ENCODE measurements at places on chromosomes 5 and 9.

- DNase-seq, result no peak
Measured at GRCh38 chr9:120726484-120726883, 12.2 kb upstream of the MEGF9 start.

GRCh38 chr5:149778303-149779123, 48.4 kb downstream of the PPARGC1B start:
- no peak for DNase-seq

DNA sequence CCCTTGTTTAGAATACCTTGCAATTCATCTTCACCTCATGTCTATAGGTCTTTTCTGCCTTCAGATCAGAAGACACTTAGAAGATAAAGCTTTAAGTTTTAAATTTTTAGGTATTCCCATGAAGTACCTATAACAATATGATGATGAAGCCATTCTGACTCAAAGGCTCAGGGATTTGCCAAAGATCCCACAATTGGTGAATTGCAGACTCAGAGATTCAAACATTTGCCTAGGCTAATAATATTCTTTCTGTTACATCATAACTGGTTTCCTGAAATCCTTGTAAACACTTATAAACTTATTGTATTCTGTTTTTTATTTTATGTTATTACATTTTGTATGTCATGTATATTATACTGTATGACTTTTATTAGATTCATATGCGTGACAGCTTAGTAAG, 62.8 kb upstream of the ZFAND5 start:
- no peak for DNase-seq

- DNase-seq, result no peak
Measured at GRCh38 chr5:115530426-115530825, 14.1 kb downstream of the FEM1C start.

DNA sequence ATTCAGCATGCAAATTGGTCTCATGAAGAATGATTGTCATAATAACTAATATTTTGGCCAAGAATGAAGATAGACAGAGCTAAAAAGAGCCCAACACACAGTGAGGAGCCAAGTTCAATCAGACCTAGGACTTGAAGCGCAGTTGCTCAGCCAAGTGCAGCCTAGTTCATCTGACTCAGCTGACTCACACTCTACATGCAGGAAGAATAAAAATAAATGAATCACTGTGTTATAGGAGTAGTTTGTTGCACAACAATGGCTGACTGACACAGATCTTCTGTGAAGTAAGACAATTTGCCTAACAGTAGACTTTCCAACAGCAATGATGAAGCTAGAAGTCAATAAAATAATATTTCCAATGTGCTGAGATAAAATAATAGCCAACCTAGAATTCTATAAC, 261.5 kb downstream of the CEMIP2 start:
- no peak for DNase-seq

DNA sequence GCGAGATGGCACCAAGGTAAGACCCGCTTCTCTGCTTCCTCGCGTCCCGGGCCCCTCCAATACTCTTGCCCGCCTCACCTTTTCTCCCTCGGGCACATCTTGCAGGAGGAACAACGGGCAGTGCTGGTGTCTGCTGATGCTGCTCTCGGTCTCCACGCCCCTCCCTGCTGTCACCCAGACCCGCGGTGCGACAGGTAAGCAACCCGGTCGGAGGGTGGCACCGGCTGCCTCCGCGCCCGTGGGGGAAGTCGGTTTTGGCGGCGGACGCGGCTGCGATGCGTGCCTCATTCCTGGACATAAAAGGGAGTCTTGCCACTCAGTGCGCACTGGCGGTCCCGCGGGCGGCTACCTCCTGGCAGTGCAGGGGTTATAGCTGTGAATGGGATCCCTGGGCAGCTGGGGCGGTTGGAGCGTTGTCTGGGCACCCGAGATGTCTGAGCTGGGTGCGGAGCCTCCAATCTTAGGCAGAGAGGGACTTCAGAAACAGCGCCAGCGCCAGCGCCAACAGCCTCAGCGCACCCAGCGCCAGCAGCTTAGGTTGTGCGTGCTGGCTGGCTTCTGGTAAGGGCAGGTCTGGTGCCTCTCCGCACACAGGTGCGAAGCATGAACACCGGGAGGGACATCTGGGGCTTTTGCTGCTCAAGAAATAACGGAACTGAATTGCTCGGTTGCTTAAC, 488 bp downstream of the COL15A1 start:
- no peak for DNase-seq

GRCh38 chr5:80057921-80058320, 22.8 kb downstream of the THBS4 start:
- DNase-seq, result no peak

- DNase-seq, result no peak
Measured at GRCh38 chr9:120689860-120690259, 24.4 kb downstream of the MEGF9 start.

DNA sequence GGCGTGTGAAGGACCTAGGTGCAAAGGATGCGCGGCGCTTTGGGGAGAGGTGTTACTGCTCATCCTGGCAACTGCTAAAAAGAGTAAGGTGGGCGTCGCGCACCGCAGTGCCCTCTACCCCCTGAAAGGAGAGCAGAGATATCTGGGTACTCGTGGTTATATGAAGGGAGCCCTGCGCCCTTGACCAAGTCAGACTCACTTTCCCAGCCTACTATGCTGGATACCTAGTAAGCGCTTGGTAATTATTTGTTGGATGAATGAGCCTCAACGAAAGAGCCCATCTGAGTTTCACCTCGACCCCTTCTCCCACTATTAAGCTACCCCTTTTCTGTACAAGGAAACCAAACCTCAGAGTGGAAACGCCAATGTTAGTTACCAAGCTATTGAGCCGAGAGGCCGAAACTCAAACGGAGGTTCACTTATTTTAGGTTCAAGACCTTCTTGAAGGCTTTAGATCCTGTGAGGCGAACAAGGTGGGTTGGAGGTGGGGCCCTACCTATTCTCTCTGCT, 8.0 kb downstream of the LHX6 start:
- DNase-seq, result no peak

GRCh38 chr5:77663090-77663863, 24.8 kb upstream of the OTP start:
- no peak for DNase-seq

GRCh38 chr5:132491368-132492364, 1.1 kb upstream of the IRF1 start:
- peak; percentile 49 for DNase-seq

All from right forelimb (tissue), 1 donor.